ENCODE measurements at places on chromosomes 2 and 18.
A peak's percentile ranks its signal among the peaks of the same experiment; 100 is the strongest.

DNA sequence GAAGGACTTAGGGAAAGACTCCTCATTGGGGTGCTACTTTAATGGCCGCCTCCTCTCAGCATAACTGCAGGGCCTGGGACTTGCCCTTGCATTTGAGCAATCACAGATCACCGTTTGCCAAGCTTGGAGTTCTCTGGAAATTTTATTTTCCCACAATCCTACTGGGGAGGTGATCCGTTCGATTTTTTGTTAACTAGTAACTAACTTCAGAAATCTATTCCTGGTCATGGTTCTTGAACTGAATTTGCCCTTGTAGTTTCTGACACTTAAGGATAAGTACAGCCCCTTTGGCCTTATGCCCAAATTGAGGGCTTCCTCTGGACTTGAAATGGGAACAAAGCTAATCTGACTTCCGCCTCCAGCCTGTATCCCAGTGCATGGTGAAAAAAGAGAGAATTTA, 60.5 kb upstream of the ST3GAL5 start:
- no peak for DNase-seq

DNA sequence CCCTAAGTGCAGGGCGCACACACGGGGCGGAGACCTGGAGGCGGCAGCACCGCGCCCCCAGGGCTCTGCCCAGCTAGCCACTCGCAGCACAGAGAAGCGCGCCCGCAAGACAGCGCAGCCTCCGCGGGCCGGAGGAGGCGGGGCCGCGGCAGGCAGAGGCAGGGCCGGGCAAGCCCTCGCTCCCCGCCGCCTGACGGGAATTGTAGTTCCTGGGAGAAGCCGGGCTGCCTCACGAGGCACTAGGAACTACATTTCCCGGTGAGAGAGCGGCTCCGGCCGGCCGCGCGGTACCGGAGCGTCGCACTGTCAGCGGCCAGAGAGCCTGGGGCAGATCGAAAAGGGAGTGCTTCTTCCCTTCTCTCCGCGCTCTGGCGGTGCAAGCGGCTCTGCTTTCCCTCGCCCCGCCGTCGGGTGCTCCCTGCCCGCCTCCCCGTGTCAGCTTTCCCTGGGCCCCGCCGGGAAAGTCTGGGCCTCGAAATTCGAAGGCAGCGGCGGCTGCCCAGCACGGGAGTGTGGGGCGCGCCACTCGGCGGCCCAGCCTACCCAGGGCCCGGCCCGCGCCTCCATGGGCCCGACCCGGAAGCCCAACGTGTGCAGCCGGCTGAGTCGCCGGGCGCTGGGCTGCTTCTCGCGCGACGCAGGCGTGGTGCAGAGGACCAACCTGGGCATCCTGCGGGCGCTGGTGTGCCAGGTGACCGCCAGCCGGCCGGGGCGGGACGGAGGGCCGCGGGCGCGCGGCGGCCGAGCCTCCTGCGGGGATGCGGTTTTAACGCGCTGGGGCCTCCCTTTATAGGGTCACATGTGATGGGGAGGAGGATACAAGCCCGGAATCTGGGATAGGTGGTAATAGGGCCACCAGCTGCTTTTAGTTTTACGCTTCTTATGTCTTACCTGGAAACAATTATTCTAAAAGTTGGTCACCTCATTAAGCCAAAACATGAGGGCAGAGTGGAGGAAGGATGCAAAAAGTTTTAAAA, at the start of gene DCAF17:
Gene DCAF17 (plus strand): TSS at position 214 of the 977 bp plus-strand sequence. CDS start 352 bp downstream, at position 566.
- peak; percentile 98 for DNase-seq

GRCh38 chr18:79790996-79791972, 6.5 kb upstream of the KCNG2 start:
- DNase-seq = peak; percentile 77

DNA sequence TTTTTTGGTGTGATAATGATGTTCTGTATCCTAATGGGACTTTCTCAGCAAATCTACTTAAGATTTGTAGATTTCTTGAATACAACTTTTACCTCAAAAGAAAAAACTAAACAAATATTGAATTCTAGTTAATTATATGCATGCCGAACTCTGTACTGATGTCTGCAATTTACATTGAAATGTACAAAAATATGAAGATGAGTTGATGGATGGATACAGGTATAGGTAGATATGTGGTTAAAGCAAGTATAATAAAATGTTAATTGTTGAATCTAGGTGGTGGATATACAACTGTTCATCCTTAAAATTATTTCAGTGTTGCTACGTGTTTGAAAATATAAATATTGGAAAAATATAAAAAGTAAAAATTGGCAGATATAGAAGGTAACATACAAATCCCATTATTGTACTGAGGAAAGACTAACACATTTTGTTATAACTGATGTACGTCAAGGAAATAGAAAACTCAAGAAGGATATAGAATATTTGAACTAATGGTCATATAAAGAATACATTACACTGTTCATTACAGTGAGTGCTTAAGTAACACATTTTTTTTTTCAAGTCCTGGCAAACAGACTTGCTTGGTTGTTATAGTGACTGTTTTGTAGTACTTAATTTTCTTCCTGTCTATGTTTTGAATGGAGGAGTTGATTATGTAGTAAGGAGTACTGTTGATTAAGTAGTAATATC, 33.8 kb downstream of the DDX1 start:
- DNase-seq = no peak

GRCh38 chr2:74089816-74090745, 57.6 kb downstream of the BOLA3 start:
- DNase-seq = no peak

DNA sequence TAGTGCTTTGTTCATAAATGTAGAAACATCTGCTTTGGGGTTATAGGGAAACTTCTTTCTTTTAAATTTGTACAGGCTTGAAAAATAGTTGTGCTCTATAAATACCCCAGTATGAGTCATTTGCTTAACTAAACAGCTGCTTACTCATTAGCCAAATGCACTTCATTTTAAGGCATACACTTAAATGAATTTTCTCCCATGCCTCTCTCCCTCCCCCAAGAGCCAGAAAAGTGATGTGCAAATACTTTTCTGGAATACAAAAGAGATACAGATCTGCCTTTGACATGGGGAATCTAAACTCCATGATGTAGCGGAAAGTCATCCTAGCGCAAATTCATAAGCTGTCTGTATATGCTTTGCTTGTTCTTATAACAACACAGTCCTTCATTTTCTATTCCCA, 469.4 kb downstream of the DLGAP1 start:
- no peak for DNase-seq

GRCh38 chr2:155653176-155653575, 679.3 kb downstream of the NR4A2 start:
- DNase-seq = no peak

- DNase-seq = no peak
These were observed 114.4 kb upstream of the NOL4 start for GRCh38 chr18:34339155-34339554.

DNA sequence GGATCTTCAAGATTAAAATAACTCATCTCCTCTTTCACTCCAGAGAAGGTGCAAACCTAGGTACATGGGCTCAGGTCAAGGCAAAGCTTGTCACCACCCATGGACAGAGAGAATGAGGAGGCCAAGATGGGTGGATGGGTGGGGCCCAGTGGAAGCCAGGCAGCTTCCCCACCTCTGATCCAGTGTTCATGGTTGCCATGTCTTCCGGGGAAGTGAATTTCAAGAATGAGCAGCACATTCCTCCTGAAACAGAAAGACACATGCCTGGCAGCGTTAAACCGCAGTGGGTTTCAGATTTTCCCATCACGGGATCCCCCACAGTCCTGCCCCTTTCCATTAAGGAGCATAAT, 301.7 kb downstream of the EIPR1 start:
- DNase-seq = no peak

GRCh38 chr18:5582076-5582475, 38.3 kb upstream of the EPB41L3 start:
- no peak for DNase-seq

- no peak for DNase-seq
These were observed 102.8 kb upstream of the TTN start for GRCh38 chr2:178910005-178910404.

GRCh38 chr2:164044622-164045021, 308.8 kb upstream of the FIGN start:
- DNase-seq = no peak

GRCh38 chr2:149860276-149860921, 272.8 kb upstream of the MMADHC start:
- DNase-seq = peak; percentile 83

DNA sequence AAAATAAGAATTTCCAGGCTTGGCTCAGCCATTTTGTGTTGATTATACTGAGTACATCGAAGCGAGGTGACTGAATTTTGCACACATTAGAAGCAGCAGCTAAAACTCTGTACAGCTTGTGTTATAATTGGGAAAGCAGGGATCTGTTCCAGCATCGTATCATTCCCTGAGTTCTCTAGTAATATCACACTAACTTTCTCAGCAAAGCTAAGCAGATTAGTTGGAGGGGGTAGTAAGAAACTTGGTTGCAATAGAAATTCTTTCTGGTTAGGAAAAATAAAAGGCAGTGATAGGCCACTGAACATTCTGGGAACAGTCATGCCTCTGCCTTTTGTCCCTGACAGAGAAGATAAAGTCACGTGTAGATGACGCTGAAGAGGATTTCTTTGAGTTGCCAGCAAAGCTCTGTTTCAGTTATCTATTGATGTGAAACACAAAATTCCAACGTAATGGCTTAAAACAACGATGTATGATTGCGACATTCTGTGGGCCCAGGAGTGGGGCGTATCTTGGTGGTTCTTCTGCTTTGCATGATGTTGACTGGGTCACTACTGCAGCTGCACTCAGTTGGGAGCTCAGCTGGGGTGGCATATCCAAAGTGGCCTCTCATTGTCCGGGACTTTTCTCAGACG, 202.1 kb upstream of the MEX3C start:
- no peak for DNase-seq

GRCh38 chr2:237614151-237614720, 13.2 kb upstream of the LRRFIP1 start:
- no peak for DNase-seq

DNA sequence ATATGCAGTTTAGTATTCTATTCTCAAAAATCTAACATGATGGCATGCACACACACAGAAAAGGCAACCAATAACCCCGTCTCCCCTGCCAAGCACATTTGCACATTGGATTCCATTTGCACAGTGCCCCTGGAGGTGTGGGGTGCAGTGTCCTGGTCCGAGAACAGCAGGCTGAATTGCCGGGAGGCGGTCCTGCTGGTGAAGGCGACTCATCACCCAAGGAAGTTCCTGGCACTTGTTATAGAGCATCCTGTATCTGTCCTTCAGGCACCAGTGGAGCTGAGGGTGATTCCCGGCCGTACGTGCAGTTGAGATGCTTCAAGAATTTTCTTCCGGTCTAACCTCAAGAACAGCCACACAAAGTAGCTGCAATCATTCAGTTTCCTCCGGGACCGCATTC, 73.0 kb upstream of the RAB12 start:
- no peak for DNase-seq

DNA sequence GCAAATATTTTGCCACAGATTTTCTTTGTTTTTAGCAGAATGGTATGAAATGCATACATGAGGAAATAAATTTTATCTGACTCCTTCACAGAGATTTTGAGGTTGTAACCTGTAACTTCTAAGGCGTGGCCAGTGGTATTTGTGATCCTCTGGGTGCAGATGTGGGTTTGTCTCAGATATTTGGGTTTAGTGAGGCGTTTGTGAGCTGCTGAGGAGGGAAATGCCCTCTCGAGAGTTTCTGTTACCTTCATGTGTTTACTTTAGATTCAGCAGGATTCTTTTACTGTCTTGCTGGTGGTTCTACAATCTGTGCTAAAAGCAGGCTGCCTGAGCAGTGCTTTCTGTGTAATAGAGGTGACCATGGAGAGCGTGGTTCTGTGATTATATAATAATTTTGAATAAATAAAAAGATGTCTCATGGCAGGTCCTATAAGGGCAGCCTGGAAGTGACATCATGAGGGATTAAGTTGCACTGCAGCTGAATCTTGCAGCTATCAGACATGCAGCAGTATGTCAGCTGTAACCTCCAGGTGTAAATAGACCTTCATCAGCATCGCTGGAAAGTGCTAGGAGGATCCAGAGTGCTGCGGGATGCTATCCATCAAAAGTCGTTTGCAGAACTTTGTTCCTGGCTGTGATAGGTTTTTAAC, 34.1 kb downstream of the TANC1 start:
- no peak for DNase-seq

DNA sequence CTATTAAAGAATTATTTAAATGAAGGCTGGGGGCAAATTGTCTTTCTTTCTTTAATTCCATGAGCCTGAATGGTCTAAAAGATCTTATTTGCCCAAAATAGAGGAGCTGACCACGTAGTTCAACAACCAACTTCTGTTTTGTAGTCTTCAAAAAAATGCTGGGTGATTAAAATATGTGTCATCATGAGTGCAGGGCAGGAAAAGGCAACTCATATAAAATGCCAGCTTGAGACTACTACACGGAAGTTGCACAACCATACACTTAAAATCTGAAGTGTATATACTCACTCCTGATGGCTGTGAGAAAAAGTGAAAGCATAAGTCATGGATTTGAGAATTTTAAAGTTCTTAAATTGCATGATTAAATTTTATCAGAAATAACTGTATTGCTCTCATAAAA, 210.9 kb downstream of the DYM start:
- DNase-seq = no peak

DNA sequence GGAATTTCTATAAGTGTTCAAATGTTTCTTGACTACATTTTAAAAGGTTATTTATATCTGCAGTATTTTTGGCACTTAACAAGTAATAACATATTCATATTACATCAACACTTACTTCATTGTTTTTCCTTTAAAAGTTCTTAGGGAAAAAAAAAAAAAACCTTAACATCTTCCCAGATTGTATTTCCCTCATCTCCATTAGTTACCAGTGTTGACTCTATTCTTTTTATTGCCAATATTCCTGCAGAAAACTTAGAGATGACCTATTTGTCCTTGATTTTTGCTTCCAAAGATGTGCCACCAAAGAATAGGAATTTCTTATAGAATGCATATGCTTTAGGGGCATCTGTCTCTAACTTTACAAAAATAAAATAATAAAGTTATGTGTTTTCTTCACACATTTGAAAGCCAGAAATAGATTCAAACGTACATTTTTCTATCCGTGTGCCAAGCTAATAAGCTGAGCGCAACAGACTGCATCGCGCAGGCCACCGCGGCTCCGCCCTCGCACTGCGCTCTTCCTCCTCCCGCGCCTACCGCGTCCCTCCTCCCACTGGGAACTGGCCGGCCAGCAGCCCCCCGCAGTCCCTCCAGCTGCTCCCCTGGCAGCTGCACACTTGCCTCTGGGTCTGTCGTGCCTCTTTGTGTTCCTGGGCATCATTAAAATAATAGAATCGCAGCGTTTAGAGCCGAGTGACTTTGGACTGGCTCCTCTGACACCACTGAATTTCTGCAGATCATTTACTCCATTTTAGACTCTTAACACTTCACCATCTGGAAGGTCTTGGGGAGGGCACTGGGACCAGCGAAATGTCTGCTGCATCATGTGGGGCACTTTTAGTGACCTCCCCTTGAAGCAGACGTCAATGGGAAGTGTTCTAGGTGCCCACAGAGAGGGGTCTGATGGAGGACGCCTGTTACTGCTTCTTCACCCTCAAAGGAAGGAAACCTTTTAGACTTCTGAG, 21.2 kb upstream of the NAB1 start:
- DNase-seq = no peak
